ENCODE measurements at places on chromosomes 4 and X.

DNA sequence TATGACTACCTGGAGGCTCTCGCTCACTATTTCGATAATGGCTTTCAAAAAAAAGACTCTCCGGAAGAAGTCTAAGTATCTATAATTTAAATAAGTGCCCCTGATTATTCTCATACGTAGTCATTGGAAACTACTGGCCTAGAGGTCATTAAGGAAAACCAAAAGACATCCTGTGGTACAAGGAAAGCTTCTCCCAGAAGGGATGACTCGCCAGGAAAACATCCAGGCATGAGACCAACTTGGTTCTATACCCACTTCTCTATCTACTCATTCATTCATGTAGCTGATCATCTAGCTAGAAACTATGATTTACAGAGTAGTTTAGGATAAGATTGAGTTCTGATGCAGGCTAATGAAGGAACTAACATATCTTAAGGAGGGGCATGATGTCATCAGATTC is 37.7 kb downstream of the SOX3 start:
- no peak for DNase-seq

DNA sequence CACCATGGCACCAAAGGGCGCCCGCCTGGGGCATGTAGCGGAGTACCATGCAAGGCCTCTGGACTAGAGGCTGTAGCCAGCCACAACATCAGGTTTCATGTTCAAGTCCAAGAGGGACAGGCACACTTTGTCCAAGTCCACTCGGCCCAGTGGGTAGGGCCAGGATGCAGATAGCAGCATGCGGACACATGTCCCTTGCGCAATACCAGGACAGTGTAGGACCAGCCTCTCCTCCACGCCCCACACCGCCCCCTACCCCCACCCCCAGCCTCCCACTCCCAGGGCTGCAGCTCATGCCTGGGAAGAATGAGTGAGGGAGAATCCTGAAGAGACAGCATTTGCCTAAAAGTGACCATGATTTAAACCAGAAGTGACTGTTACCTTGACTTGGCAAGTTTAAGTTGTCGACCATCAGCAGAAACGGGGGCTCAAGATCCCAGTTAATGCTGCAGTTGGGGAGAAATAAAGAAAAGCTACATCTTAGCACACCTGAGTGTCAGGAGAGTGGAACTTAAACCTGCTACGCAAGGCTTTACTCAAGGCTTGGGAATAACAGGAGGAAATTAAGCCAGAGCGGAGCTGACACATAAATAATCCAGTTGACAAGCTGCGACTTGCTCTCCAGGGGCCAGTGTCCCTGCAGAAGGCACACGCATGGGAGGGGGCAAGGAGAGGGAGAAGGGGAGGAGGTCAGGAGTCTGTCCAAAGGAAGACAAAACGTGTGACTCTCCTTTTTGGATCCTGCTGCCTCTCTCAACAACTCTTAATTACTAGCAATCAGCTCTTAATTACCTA is 221.7 kb downstream of the BCOR start:
- DNase-seq = no peak

GRCh38 chrX:107734646-107735045 is 40.9 kb downstream of the TSC22D3 start:
- DNase-seq = no peak

DNA sequence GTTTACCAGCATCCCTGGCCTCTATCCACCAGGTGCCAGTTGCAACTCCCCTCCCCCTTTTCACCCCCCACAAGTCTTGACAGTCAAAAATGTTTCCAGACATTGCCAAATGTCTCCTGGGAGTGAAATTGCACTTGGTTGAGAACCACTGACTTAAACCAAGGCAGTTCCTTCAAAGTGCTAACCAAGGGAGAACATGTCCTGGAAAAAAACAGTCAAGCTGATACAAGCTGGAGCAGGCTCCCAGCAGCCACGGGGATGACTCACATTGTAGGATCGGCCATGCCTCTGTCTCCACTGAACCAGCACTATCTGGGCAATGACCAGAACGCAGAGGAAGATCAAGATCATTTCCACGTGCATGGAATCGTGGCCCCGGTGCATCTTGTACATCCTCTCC is 11.4 kb downstream of the RNF175 start:
- DNase-seq = peak; percentile 88

GRCh38 chr4:167233685-167234315 is 494 bp downstream of the SPOCK3 start:
- DNase-seq = peak; percentile 4

- DNase-seq = no peak
These were observed 381.7 kb downstream of the STPG2 start for GRCh38 chr4:97761445-97762114.

DNA sequence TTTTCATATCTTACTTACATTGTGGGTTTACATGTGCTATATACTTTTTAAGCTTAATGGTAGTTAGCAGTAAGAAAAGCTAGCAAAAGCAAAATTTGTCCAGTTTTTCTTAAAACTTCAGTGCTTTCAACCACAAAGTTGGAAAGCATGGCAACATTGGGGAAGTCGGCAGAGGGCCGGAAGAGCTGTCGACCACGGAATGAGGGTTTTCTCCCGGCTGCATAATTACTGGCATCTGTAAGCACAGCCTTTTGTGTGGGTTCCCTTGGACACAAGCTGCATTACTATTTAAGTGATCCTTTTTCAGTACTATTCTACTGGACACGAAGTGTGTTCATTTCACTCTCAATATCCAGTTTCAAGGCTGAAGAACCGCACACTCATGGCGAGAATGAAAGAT is 560.4 kb downstream of the ANKRD50 start:
- DNase-seq = no peak

DNA sequence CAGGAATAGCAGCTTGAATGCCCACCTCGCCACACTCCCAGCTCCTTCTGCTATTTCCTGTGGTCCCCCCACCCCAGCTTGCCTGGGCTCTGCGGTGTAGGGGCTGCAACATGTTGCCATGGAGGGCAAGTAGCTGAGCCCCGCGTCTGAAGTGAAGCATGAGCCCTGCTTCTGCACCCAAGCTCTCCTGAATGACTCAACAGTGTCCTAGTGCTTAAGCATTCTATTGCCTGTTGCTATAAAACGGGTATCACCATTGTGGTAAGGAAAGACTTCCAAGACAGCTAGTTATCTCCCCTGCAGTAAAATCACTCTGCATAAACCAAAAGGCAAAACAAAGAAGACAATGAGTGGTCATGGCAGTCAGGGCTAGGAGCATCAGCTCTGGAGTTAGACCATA is 31.4 kb upstream of the SPATA4 start:
- no peak for DNase-seq

DNA sequence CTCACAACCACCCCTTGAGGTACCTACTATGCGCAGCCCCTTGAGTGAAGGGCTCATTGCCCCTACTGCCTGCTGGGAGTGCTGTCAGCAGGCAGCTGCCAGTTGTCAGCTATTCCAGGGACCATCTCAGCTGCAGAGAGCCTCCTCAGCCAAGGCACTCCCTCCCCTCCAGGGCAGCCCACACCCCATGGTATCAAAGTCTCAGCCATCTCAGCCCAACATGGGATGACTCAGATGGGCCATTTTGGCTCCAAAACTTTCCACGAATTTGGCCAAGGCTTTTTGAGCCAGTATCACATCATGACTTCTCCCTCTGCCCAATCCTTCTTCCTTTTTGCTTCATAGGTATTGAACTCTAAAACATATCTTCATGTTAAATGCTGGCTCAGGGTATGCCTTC is 61.4 kb upstream of the MAP3K15 start:
- DNase-seq = peak; percentile 18

DNA sequence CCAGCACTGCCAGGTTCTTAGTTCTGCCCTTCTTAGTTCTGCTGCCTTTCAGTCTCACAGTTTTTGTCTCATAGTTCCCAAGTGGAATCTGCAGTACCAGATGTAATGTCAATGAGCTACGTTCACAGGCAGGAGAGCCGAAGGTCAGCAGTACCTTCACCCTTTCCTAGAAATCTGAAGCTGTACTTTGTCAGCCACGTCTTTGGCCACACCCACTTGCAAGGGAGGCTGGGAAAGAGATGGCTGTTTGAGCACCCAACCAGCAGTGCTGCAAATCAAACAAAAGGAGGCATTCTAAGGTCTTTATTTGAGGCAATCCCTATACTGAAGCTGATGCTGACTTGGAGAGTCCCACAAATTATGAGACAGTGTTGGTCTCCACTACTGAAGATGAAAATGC is 199.1 kb upstream of the NPY2R start:
- DNase-seq = no peak

DNA sequence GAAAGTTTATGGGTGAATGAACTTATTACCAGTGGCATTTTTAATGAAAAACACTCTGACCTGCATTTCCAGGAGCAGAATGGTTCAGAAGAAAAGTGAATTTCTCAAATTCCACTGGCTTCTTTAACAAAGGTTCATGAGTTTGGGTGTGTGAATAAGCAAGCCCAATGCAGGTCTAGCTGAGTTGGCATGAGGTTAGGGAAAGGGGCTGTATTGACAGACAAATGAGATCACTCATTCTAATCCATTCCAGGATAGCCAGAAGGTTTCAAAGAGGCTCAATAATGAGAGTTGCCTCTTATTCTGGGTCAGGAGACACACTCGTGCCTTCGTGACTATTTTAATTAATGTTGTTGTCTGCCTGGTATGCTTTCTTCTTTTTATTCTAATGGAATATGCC is 43.7 kb upstream of the NPY2R start:
- DNase-seq = no peak

DNA sequence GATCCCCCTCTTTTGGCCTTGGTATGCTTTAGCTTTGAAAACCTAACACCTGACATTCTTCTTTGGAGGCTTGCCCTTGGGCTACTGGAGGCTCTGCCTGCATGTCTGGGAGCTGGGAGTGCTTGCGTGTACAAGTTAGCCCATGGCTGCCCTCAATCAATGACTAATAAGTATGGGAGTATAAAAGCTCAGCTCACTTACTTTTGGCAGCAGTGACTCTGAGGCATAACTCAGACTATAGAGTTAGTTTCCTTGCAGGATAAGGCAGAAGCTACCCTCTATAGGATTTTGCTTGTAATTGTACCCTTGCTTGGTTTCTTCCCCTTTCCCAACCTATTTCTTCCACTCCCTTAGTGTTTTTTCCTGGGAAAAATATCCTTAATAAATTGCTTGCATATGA is 247.9 kb downstream of the PPP1R2C start:
- DNase-seq = peak; percentile 60

- DNase-seq = no peak
These were observed 450.2 kb downstream of the PCDH18 start for GRCh38 chr4:137082061-137082460.

DNA sequence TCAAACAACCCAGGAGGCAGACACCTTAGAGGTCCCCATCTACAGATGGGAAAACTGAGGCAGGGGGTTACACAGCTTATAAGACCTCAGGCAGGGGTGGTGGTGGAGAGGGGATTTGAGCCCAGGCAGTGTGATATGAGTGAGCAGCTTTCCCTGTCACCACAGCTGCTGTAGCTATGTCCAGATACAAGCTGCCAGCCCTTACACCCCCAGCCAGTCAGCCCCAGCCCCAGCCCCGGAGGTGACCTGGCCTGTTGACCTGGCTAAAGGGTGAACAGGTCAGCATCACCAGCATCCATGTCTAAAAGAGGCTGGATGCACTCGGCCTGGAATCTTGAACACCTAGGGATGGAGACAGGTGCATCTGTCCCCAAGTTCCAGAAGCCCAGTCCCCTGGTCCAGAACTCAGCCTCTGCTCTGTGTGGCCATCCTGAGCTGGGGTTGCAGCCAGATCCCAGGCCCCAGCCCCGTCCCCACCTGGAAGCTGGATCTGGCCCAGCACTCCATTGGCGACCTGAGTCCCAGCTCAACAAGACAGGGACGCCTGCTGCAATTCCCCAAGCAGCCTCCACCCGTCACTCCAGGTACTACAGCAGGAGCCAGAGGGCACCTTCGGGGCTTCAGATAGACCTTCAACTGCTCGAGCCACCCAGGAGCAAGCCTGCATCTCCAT is 89.5 kb downstream of the JAKMIP1 start:
- DNase-seq = no peak

- DNase-seq = no peak
These were observed 59.6 kb upstream of the GPR174 start for GRCh38 chrX:79084923-79085322.

GRCh38 chr4:108337923-108338322 is 169.2 kb upstream of the LEF1 start:
- peak; percentile 16 for DNase-seq

DNA sequence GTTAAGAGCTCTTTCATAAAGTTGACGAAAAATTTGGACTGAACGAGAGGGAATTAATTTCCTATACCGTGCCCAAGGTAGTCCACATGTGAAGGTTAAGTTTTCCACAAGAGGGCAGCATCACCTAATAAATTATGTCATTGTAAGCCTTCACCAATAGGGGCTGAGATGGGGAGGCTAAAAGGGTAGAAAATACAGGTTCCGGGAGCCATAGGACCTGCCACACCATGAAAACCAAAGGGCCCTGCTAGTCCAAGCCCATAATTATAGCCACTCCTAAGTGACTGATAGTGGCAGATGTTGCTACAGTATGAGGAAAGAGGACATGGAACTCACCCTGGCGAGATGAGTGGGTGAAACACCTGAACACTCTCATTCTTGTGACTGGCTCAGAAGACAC is 122.2 kb downstream of the SHROOM4 start:
- peak; percentile 54 for DNase-seq

DNA sequence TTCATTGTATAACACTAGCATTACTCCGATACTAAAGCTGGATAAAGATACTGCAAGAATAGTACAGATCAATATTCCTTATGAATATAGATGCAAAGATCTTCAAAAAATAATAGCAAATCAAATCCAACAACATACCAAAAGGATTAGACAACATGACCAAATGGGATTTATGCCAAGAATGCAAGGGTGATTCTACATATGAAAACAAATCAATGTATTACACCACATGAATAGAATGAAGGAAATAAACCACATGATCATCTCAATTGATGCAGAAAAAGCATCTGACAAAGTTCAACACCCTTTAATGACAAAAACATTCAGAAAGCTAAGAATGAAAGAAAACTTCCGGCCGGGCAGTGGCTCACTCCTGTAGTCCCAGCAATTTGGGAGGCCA is 42.8 kb downstream of the CUL4B start:
- DNase-seq = peak; percentile 83

DNA sequence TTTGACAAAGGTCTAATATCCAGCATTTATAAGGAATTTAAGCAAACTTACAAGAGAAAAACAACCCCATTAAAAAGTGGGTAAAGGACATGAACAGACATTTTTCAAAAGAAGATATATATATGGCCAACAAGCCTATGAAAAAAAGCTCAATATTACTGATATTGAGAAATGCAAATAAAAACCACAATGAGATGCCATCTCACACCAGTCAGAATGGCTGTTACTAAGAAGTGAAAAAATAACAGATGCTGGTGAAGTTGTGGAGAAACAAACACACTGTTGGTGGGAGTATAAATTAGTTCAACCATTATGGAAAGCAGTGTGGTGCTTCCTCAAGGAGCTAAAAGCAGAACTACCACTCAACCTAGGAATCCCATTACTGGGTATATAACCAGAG is 91.6 kb upstream of the EFHC2 start:
- no peak for DNase-seq

Measured in fibroblast of mammary gland (primary cell).